CD4-positive, CD25-positive, alpha-beta regulatory T cell (primary cell): ENCODE measurements at places on chromosomes 1 and 21.

DNA sequence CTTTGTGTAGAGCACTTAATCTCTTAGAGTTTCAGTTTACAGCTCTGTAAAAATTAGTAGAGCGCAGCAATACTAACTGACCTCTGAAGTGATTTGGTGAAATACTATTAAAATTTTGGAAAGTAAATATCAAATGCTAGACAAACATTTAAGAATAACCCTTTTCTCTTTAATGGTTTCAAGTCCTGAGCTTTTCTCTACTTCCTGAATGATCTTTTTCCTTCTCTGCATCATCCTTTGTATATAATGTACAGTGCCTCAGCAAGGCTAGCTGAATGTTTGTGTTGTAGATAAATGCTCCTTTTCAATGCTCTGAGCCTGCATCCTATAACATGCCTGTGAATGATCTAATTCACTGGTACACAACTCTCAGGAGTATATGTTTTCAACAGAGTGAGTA is 272.9 kb downstream of the ADGRL2 start:
- DNase-seq, result no peak

- DNase-seq, result peak; percentile 72
Observed at GRCh38 chr1:151993734-151994496, at the start of gene S100A10. TSS of gene S100A10 (minus strand) at chr1:151993859. CDS start at chr1:151986230, 7,629 bp downstream.

DNA sequence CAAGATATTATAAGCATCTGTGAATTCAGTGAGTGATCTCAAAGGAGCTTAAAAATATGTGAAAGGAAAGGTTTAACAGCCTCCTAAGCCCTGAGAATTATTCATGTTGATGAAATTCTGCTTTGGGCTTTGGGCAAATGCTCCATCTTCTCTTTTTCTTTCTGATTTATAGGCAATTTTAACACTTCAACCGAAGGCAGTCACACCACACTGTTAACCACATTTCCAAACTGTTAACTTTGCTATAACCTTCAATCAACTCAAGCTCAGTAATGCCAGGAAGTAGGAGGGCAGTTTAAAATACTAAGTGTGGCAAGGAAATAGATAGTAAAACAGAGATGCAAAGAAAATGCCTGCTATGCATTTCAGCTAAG is 54.4 kb upstream of the NEK7 start:
- no peak for DNase-seq

GRCh38 chr21:44439211-44439600 is 16.1 kb upstream of the LRRC3 start:
- DNase-seq, result no peak
